Right lung (tissue), 10 donors: ENCODE measurements at places on chromosomes 13 and 19. TPM values are rescaled to one million over a fixed set of nuclear protein-coding genes. Genes with fewer than 3 reads are reported as not detected.

Gene NLRP4
- not detected for polyA plus RNA-seq

Gene N4BP2L1
- 38.5 TPM for polyA plus RNA-seq

- DNase-seq = no peak
These were observed 696 bp upstream of the ERFL start for GRCh38 chr19:41928754-41929535.

GRCh38 chr13:79782541-79783205, 301.7 kb downstream of the NDFIP2 start:
- DNase-seq = peak; percentile 81

DNA sequence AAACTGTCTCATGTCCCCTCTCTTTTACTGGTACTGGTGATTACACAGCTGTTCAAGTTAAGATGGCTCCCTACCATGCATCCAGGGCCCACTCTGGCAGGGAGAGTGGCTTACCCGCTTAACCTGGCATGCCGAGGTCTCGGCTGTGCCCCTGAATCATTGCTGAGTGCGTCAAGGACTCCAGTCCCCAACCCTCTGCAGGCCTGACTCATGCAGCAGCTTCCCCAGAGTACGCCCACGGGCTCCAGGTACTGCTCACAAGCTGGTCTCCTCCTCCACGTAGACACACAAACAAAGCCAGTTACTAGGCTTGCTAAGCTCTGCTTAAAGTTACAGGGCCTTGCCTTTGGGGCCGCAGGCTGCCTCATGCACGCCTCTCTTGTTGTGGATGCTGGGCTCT, 447.4 kb downstream of the COG6 start:
- no peak for DNase-seq

DNA sequence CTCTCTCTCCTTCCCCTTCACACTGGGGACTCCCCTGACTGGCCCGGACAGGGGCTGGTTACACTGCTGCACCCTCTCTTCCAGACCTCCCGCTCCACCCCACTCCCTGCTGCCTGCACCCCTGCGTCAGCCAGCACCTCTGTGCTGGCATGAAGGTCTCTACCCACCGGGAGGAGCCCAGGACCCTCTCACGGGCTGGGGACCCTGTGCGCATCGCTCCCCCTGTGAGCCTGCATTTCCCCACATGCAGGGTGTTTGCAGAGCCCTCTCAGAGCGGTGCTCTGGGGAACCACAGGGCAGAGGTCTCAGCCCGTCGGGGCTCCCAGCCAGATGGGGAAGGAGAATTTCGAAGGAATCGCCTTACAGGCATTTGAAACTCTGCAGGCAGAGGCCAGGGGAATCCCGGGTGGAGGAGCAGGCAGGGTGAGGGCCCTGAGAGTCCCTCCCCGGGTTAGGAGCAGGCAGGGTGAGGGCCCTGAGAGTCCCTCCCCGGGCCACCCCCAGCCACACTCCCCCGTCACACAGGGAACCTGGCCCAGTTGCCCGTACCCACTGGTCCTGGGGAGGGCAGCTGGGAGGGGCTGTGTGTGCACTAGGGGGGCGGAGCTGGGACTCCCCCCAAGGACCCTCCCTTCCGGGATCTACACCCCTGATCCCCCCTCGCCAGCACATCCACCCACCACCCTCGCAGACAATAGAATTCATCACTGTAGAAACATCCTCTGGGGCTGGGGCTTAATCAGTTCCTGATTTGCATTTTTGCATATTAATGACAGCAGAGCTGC, 16.3 kb upstream of the TCF3 start:
- no peak for DNase-seq

GRCh38 chr19:29285187-29285687, 72.3 kb upstream of the UQCRFS1 start:
- no peak for DNase-seq

DNA sequence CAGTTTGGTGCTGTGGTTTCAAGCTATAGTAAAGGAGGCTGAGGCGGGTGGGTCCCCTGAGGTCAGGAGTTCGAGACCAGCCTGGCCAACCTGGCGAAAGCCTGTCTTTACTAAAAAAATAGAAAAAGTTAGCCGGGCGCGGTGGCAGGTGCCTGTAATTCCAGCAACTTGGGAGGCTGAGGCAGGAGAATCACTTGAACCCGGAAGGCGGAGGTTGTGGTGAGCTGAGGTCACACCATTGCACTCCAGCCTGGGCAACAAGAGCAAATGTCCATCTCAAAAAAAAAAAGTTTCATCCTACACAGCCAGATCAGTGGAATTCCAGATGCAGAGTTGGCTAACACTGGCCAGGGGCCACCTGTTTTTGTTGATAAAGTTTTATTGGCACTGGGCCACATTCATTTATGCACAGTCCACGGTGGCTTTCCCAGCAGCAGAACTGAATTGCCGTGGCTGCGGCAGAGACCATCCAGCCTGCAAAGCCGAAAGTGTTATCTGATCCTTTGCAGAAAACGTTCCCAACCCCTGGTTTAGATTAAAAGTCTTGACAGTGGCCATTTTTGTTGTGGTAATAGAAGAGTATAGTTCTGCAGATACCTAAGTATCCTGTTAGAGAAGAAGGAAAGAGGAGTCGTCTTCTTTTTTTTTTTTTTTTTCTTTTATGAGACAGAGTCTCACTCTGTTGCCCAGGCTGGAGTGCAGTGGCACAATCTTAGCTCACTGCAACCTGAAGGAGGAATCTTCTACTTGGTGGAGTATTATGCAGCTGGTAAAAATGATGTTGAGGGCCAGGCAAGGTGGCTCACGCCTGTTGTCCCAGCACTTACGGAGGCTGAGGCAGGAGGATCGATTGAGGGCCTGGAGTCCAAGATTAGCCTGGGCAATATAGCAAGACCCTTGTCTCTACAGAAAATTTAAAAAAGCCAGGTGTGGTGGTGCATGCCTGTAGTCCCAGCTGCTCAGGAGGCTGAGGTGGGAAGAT, 8.7 kb downstream of the NCLN start:
- no peak for DNase-seq
